ENCODE measurements at places on chromosomes 3 and 15. TPM values are rescaled to one million over a fixed set of nuclear protein-coding genes. Genes with fewer than 3 reads are reported as not detected.

The UBAP1L gene
- total RNA-seq: 0.13 TPM

The PRRT3 gene
- 0.44 TPM for total RNA-seq

The CPNE9 gene
- total RNA-seq: not detected

The EPHA3 gene
- total RNA-seq: not detected

The GRAMD2A gene
- not detected for total RNA-seq

The CASR gene
- not detected for total RNA-seq

The TIMP4 gene
- total RNA-seq: 0.07 TPM

The BCL2A1 gene
- total RNA-seq: 0.31 TPM

The ADAMTS9 gene
- not detected for total RNA-seq

DNA sequence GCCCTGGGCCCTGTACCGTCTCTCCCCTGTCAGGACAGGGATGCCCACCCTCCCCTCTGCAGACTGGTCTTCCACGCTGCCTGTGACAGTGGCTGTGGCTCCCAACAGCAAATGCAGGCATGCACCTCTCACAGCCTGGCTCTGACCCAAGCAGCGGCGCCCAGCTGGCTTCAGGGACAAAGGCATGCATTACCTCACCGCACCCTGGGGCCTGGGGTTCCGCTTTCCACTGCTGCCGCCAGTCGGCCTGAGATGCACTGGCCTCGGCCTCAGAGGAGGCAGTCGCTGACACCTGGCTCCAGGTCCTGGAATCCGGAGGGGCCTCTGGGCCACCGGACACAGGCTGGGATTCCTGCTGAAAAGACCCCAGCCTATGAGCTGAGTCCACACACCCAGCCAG, 70.3 kb downstream of the SCN5A start:
- DNase-seq: peak; percentile 18

DNA sequence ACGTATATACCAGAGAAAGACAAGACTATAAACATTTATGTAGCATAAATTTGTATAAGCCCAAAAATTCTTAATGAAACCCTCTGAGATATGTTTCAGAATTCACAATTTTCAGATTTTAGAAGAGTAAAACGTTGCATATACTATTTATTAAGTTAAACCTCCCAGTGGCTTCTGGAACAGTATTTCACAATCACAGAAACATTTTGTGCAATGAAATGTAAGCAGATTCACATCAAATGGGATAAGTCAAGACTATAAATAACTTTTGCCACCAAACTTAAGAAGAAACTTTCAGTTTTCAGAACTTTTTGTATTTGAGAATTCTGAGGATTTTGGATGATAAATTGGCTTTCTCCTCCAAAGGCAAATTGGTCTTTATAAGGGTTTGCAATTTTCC, 9.2 kb downstream of the SLTM start:
- DNase-seq: no peak

- no peak for DNase-seq
These were observed 30.4 kb downstream of the MECOM start for GRCh38 chr3:169633105-169633504.

- DNase-seq: no peak
These were observed 103.1 kb downstream of the KLHL25 start for GRCh38 chr15:85691350-85692240.

DNA sequence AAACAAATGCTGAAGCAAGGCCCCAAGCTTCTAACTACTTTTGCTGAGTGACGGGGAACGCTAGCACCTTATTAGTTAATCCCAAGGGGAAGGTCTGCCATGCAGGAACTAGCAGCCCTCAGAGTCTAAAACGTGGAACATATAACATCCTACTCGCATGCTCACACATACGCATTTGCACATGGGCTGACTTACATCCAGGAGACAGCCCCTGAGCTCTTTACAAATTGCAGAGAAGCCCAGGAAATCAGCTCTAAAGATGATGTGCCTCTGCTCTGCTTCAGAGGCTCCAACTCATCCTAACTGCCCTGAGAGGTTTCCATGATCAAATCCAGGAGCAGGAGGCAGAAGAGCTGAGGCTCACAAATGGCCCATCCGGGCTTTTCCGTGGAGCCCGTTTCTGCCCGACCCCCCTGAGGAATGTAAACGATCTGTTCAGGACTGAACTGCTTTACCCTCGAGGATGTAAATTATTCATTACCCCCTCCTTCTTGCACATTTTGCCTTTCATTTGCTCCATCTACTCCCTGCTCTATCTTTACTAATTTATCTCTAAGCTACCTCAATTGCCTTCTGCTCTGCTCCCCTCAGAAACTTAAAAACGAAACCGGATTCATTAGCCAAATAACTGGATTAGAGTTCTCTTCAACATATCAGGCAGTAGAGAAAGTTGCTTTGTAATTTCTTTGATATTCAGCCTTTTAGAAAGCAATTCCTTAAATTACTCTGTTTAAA, 141.9 kb upstream of the CCDC54 start:
- peak; percentile 3 for DNase-seq

- DNase-seq: no peak
These were observed 15.0 kb downstream of the CDCP1 start for GRCh38 chr3:45131201-45131600.

GRCh38 chr15:43789409-43789808, 2.7 kb upstream of the SERF2 start:
- DNase-seq: no peak

DNA sequence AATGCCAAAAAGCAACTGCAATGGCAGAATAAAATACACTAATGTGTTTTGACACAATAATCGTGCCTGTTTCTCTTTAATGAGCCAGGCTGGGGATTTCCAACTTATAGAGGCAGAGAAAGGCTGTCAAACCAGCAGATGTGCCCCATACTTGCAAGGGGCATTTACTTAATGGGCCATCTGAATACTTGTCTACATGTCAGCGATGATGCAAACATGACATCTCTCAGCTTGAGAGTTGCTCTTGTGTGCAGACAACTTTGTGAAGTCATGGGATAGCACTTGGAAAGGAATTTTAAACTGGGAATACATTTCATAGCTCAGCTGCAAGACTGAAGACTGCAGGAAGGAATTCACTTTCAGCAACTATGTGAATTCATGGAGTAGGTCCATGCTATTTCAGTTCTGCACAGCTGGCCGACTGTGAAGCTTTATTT, 127.4 kb upstream of the ADAMTS9 start:
- DNase-seq: no peak

DNA sequence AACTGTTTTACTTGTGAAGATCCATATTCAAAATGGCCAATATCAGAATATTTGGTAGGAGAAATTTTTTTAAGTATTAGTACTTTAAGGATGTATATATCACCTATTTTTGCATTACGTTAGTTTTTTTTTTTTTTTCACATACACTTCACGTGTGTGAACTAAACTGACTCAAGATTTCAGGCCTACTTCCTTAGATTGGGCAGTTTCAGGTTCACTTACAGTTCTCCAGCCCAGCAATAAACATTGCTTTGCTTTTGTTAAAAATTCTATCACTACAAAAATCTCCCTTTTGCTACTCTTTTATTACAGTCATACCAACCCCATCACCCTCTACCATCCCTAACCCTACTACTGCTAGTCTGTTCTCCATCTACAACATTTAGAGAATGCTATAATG, 183.6 kb downstream of the KCNH8 start:
- DNase-seq: no peak

GRCh38 chr3:83769791-83770663, 1188.8 kb upstream of the CADM2 start:
- no peak for DNase-seq

- no peak for DNase-seq
These were observed 73.1 kb downstream of the XXYLT1 start for GRCh38 chr3:195197765-195198425.

DNA sequence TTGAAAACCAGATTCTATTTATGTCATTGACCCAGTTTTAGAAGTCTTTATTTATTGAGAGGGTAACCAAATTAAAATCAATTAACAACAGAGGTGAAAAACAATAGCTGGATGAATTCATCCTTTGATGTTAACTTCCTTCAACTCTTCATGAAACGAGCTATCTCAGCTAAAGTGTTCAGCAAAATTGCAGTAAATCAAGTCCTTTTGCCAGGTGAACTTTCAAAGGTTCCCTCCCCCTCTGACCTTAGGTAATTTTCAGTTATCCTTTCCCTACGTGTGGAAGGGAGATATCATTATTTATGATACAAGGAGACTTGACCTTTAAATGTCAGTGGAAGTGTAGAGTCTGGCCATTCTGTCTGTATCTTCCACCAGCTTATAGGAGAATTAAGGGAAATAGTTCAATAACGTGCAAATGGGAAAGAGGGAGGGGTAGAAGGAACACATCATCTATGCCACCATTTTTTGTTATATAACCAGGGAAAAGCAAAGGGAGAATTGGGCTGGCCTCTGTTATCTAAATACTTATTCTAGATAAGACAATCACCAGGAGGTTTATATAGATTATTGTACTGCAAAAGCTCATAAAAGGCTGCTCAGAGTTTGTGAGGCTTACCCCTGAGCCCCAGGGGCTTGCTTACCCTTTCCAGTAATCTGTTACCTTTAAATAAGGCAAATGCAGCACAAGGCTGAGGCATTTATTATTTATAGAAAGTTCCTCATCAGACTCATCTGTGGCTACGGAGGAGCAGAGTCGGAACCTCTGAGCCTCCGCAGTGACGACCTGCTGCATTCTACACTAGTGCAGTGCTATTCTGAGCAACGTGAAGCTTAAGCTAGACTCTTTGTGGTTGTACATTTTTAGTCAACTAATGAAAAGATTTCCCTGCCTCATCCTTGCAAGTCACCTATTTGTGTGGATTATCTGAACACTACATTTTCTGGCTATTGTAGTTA, 97.7 kb upstream of the ZBED2 start:
- no peak for DNase-seq

DNA sequence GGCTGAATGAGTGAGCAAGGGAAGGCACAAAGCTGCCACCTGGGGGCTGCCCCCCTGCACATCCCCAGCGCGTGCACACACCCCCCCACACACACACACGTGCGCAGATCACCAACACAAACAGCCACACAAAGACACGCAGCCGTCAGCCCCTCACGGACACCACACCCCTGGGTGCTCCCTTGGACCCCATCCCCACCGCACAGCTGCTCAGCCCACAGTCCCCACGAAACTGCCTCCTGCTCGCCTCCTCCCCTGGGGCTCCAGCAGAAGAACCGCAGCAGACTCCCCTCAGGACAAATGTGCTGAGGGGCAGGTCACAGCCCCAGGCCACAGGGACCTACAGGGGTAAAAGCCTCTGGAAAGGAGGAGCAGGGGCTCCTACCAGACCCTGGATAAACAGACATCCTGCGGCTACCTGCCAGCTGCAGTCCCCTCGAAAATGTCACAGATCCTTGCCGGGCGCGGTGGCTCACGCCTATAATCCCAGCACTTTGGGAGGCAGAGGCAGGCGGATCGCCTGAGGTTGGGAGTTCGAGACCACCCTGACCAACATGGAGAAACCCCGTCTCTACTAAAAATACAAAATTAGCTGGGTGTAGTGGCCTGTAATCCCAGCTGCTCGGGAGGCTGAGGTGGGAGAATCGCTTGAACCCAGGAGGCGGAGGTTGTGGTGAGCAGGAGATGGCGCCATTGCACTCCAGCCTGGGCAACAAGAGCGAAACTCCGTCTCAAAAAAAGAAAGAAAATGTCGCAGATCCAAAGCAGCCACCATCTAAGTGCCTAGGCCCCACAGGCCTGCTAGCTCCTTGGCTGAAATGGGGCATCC, 6.5 kb downstream of the TWF2 start:
- no peak for DNase-seq

GRCh38 chr15:81483496-81483895, 109.5 kb upstream of the TMC3 start:
- no peak for DNase-seq

GRCh38 chr3:129835198-129835597, 58.3 kb downstream of the TMCC1 start:
- no peak for DNase-seq

DNA sequence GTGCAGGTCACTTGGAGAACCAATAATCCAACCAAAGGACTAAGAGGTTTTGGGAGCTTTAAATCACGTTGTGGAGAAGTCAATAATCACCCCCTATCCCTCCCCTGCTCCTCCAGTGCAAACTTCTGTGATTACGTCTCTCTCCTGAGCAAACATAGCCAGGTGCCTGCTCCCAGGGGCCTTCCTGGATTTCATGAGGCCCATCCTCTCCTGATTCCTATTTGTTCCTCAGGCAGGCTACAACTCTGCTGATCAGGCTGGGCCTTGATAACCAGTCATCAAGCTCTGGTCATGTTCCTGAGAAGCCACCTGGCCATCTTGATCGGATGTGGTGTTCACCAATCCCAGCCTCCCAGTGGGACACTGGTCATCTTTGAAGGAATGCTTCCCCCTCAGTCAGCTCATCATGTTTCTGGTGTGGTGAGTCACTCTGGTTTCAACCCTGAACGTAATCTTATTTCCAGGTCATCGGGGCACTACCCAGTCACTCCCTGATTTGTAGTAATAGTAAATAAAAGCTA, 2.9 kb upstream of the ZNF710 start:
- peak; percentile 69 for DNase-seq

- DNase-seq: no peak
These were observed 53.7 kb downstream of the CGGBP1 start for GRCh38 chr3:88005066-88005465.

- DNase-seq: peak; percentile 35
These were observed 32.2 kb downstream of the HGD start for GRCh38 chr3:120649830-120650233.

- DNase-seq: no peak
These were observed 1033.9 kb downstream of the FHIT start for GRCh38 chr3:60217156-60217911.

DNA sequence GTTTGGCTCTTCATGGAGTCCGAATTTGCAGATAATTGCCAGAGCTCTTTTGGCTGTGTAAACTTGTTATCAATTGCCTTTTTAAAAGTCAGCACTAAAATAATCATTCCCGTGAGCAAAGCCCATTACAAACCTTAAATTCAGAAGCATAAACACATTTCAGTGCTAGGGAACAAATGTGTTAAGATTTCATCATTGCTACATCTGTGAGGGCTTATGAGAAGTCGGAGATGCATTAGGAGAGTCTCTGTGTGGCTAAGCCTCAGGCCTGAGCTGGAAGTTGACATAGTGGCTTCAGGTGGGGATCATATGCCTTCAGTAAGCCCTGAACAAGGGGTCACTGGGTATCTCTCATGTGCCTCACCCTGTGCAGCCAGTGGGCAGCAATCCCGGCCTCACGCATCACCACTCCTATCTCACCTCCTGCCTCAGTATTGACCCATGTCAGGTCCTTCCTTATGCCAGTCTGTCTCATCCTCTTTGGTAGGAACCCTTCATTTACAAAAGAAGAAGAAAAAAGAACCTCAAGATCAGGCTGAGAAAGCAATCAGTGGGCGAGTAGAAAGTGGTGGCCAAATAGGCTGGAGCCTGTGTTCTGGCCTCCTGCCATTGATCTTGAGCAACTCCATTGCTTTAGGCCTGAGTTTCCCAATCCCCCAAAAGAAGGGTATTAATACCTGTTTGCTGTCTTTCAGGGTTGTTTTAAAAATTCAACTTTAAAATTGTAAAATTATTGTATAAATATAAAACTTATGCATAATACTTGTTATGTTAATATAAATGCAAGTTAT, 233.5 kb downstream of the IL20RB start:
- DNase-seq: no peak

Measured in HepG2 (cell line).